Activated CD4-positive, alpha-beta T cell treated with anti-CD3 and anti-CD28 coated beads for 4 hours (primary cell): ENCODE measurements at places on chromosomes 7 and 10.

GRCh38 chr7:108252177-108252576, 122.0 kb upstream of the LAMB4 start:
- DNase-seq, result no peak

DNA sequence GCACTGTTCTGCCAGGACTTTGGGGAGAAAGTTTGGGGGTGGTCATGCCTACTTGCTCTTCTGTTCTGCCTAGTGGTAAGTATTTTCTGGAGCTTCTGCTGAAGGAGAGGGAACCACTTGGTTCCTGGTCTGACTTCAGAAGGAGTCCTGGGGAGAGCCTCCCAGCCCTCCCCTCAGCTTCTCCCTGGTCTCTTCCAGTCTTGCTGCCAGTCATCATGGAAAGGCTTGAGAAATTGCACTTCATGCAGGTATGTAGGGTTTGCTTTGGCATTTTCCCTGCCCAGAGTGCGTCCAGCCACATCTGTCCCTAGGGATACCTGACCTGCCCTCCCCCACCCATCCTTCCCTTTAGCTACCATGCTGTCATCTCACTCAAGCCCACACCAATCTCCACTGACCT, 11.1 kb upstream of the WBP1L start:
- no peak for DNase-seq

GRCh38 chr10:120553911-120554310, 96.9 kb downstream of the PLPP4 start:
- DNase-seq, result no peak

DNA sequence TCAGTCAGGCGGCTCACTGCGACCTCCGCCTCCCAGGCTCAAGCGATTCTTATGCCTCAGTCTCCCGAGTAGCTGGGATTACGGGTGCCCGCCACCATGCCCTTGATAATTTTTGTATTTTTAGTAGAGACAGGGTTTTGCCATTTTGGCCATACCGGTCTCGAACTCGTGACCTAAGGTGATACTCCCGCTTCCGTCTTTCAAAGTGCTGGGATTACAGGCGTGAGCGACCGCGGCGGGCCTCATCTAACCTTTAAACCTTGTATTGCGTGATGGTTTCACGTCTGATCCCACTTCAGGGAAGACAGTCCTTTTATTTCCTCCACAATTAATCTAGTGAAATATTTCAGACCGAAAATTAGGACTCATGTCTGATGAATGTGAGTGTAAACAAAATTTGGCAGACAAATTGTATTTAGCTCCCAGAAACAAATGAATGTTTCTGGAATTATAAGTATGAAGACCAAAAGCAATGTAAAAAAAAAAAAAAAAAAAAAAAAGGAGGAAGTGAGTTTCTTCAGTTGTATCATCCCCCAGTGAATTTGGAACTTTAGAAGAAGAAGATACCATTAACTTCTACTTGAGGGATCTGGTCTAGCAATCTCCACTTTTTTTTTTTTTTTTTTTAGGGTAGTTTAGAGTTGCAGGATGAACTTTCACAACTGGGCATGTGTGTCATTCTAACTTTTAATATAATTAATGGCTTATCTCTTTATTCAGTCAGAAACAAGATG, 1.6 kb downstream of the NUP42 start:
- no peak for DNase-seq

DNA sequence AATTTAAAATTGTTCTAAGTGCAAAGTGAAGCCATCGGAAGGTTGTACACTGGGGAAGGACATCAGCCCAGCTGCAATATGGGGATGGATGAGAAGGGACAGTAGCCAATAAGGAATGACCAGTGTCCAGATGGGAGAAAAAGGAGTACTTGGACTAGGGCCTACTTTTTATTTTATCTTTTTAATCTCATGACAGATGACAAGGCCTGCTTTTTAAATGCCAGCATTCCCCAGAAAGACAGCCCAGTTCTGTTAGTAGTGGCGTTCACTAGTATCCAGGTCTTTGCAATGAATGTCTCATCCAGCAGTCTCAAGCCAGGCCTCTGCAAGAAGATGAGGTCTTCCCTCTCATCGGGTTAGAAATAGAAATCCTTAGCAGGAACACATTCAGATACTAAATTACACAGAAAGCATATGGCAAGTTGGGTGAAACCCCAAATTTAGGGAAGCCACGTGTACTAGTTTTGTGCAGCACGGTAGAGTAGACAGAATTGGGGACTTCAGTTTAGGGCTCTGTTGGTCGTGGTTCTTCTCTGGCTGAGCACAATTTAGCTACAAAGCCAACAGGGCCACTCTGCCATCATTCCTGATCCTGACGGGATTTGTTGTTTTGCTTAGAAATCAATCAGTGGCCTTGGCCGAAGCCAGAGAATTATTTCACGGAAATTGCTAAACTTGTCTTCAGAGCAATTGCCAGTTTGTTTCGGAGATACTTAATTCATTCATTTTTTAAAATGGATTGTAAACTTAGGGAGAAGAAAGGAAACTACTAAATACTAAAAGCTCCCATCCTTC, 227.8 kb downstream of the ARHGAP21 start:
- DNase-seq, result no peak

DNA sequence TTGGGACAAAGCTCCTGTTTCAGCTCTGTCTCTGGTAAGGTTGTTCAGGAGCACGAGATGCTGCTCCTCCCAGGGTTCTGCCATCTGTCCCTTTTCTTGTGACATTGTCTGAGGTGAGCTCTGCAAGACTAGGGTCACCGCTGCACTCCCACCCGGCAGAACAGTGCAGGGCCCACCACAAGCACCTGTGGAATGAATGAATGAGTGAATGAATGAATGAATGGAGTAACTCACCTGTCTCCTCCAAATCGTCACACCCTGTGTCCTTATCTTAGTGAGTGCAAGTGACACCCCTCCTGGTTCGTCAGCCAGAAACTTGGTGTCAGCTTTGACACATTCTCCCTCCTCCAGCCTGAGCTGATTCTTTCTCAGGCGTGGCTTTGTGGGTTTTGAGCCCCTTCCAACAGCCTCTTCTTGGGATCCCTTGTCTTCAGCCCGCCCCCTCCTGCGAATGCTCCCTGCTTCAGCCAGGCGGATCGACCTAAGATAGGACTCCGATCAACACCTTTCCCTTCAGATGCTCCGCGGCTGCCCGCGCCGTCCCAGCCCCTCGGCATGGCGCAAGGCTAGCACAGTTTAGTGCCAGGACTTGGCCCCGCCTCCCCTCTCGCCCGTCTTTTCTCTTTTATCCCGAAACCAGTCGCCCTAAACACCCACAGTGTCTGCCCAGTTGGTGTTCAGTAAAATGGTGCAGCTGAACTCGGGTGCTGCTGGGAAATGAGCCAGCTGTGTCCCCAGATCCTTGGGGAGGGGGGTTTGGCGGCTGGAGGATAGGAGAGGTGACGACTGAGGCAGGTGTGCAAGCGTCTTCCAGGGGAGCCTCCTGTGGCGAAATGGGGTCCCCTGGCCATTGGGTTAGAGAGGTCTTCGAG, 89.3 kb downstream of the BEND7 start:
- no peak for DNase-seq

- no peak for DNase-seq
These were observed 35.3 kb upstream of the EGR2 start for GRCh38 chr10:62851442-62851841.

DNA sequence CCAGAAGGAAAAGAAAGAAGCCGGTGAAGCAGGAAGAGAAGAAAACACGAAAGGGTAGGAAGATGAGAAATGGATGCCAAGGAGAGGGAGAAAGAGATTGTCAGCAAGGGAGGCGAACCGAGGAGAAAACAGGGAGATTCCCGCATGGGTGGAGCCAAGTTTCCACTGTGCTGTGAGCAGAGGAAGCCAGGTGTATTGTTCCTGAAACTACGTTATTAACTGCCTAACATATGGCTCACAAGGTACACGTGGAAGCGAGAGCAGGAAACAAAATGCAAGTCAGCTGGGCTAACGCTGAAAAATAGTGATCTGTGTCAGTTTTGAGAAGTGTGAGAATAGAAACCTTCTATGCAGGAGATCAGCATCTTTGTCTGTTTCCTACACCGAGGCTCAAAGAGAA, 20.4 kb upstream of the HIPK2 start:
- no peak for DNase-seq

- no peak for DNase-seq
These were observed 199.5 kb downstream of the PTEN start for GRCh38 chr10:88062798-88063472.

DNA sequence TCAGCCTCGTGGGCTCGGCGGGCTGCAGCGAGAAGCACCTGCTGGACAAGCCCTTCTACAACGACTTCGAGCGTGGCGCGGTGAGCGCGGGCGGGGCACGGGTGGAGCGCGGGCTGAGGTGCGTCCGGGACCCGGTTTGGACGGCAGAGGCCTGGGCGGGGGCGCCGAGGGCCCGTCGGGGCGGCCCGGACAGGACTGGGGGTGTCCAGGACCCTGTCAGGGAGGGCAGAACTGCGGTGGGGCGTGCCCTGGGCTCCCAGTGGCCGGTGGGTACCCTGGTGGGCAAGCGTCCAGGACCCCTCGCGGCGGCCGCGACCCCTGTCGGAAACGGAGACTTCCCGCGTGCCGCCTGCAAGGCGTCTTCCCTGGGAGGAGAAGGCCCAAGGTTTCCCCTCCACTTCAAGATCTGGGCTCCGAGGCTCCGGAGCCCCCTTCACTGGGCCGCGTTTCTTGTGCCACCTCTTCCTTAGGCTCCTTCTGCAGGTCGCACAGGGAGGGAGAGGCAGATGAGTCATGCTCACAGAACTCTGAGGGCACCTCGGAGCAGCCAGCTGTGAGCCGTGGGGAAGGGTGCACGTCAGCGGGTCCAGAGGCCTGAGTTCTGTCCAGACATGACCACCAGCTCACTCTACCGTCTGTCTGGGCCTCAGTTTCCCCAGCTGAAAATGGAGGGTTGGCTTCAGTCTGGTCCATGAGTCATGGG, 485 bp downstream of the ALOX5 start:
- no peak for DNase-seq

DNA sequence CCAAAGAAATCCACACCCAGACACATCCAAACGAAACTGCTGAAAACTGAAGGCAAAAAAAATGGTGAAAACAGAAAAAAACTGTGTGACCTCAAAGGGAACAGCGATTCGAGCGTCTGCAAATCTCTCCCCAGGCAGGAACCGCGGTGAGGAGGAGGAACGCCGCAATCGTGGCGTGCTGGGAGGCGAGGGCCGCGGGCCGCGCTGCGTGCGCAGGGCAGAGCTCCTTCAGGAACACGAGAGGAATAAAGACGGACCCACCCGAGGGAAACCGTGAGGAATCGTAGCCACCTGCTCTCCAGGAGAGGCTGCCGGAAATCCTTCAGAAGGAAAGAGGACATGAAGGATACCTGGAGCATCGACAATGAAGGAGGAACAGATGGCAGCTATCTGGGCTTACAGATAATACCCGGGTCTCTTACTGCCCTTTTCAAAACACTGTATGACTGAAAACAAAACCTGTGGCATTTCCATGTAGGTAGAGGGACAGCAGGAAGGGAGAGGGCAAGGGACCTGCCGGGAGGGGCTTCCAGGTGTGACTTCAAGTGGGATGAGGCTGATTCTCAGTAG, 266.0 kb downstream of the MAD1L1 start:
- DNase-seq, result no peak

DNA sequence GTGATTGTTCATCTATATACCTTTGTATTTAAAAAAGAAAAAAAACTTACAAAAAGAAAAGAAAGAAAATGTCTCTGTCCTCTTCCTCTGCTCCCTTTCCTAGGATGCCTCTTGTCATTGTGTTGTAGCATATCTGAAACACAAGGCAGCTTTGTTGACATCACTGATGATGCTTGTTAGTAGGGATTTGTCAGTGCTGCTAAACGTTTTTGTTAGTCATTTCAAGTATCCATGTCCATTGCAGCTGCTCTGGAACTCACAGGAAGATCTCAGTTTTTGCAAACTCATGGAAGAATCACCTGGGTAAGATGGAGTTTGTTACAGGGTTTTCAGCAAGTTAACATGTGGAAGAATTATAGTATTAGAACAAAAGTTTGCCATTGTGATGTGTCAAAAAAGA, 123.6 kb downstream of the CCSER2 start:
- no peak for DNase-seq

- DNase-seq, result no peak
These were observed 550 bp upstream of the ANK3 start for GRCh38 chr10:60390224-60390626.

- DNase-seq, result no peak
These were observed 18.1 kb upstream of the RAB18 start for GRCh38 chr10:27485986-27486385.

GRCh38 chr7:91796122-91796521, 84.4 kb downstream of the MTERF1 start:
- no peak for DNase-seq

DNA sequence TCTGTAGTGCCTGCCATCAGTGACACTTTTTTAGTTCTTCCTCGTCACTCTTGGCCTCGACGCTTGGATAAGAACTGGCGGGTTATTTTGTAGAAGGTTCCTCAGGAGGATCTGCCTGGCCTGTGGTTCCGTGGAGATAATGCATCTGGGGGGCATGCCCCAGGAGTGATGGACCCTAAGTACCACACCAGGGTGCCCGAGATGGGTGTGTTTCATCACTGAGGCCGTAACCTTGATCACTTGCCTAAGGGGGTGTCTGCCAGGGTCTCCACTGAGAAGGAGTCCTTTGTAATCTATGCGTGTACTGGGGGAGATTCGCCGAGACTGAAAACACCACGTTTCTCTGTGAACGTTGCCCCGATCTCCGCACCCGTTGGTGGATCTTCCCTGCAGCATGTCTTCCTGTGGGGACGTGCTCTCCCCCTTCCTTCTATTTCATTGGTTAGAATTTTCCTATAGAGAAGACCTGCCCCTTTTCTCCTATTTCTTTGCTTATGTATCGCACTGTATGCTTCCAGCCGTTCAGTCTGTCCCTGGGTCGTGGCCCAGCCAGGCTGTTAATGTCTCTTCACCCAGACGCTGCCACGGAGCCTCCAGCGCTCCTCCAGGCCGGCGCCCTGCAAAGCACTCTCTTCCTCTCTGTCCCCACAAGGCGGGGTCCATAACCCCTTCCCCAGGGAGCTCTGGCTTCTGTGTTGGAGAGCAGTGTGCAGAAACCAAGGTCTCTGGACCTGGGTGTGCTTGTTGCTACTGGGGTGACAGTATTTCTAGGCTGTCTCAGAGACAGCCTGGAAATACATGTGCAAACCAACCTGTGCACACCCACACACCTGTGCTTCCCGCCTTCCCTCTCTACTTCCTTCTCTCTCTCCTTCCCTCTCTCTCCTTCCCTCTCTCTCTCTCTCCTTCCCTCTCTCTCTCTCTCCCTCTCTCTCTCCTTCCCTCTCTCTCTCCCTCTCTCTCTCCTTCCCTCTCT, 14.4 kb upstream of the DPYSL4 start:
- DNase-seq, result no peak
